ENCODE measurements at places on chromosomes 6 and 20.

- DNase-seq, result no peak
- peak overlapping the region; percentile 47 for H3K4me3 ChIP-seq
- H3K27me3 ChIP-seq, result no peaks in the 10 kb centered on the region
- peaks cover 73% of the 10 kb centered on the region for H3K4me1 ChIP-seq
Measured at GRCh38 chr6:2855061-2855519, 13.4 kb upstream of the SERPINB1 start.

DNA sequence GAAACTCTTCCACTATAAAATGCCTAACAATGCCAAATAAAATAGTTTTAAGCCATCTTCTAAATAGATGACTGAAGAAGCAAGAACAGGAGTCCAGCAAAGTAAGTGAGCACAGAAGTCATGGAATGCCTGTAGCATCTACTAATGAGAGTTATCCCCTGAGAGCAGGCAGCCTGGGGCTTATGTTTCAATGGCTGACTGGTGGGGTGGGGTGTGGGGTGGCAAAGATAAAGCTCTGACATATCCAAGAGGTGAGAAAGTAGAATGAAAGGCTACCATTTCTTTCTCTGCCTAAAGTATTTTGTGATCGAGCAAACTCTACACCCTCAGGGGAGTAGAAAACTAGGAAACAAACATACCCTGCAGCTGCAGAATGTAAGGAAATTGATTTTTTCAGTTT, 348.8 kb downstream of the TFAP2B start:
- no peak for DNase-seq
- no peaks in the 10 kb centered on the region for H3K27me3 ChIP-seq
- H3K4me1 ChIP-seq, result no peaks in the 10 kb centered on the region

- no peak overlapping the region for H3K4me3 ChIP-seq
- no peaks in the 10 kb centered on the region for H3K27me3 ChIP-seq
- no peaks in the 10 kb centered on the region for H3K36me3 ChIP-seq
- DNase-seq, result no peak
- no peaks in the 10 kb centered on the region for H3K4me1 ChIP-seq
Measured at GRCh38 chr6:141000917-141001316, 1131.8 kb upstream of the GJE1 start.

DNA sequence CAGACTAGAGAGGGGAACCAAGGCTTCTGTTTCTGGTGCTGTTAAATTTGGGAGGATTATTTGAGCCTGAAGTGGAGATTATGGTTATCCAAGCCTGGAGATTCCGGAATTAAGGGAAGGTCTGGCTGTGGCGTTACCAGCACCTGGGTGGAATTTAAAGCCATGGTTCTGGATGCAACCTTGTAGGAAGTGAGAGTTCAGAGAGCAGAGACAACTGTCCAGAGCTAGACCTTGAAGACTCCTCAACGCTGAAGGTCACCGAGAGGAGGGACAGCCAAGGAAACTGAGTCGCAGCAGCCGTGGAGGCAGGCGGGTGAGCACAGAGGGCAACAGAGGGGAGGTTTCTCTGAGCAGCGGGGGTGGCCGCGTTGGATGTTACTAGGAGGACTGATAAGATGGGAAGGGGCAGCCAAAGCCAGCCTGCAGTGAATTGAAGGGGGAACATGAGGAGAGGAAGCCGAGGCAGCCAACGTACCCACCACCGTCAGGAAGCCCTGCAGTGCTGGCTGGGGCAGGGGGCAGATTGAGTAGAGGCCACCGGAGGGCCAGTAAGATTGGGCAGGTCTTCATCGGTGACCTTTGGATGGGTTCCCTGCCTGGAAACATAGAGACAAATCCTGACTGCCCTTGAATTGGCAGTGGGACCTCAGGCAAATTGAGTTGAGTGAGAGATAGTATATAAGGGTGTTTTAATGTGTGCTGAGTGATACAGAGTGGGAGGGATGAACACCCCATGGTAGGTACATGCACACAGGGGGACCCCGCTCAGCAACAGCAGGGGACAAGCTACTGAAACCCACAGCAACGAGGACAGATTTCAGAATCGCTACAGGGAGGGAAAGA, 90.3 kb downstream of the SNX5 start:
- no peak overlapping the region for H3K4me3 ChIP-seq
- no peak overlapping the region for H3K27ac ChIP-seq
- no peaks in the 10 kb centered on the region for H3K27me3 ChIP-seq
- no peak for DNase-seq
- no peaks in the 10 kb centered on the region for H3K36me3 ChIP-seq
- peaks cover 6% of the 10 kb centered on the region for H3K4me1 ChIP-seq

- no peak overlapping the region for H3K4me3 ChIP-seq
- DNase-seq, result no peak
- H3K4me1 ChIP-seq, result no peaks in the 10 kb centered on the region
- H3K27ac ChIP-seq, result no peak overlapping the region
Measured at GRCh38 chr6:41656002-41656691, 17.9 kb downstream of the MDFI start.

DNA sequence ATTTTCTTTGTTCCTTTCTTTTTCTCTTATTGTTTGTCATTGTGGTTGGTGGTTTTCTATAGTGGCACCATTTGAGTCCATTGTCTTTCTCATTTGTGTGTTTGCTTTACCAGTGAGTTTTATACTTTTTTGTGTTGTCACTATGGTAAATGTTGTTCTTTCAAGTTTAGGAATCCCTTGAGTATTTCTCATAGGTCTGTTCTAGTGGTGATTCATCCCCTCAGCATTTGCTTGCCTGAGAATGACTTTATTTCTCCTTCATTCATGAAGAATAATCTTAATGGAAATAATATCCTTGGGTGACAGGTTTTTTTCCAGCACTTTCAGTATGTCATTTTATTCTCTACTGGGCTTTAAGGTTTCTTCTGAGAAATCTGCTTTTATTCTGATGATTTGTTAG, 209.2 kb upstream of the ASCC3 start:
- H3K27ac ChIP-seq, result no peak overlapping the region
- H3K27me3 ChIP-seq, result no peaks in the 10 kb centered on the region
- H3K4me1 ChIP-seq, result no peaks in the 10 kb centered on the region
- no peaks in the 10 kb centered on the region for H3K36me3 ChIP-seq
- H3K4me3 ChIP-seq, result no peak overlapping the region

DNA sequence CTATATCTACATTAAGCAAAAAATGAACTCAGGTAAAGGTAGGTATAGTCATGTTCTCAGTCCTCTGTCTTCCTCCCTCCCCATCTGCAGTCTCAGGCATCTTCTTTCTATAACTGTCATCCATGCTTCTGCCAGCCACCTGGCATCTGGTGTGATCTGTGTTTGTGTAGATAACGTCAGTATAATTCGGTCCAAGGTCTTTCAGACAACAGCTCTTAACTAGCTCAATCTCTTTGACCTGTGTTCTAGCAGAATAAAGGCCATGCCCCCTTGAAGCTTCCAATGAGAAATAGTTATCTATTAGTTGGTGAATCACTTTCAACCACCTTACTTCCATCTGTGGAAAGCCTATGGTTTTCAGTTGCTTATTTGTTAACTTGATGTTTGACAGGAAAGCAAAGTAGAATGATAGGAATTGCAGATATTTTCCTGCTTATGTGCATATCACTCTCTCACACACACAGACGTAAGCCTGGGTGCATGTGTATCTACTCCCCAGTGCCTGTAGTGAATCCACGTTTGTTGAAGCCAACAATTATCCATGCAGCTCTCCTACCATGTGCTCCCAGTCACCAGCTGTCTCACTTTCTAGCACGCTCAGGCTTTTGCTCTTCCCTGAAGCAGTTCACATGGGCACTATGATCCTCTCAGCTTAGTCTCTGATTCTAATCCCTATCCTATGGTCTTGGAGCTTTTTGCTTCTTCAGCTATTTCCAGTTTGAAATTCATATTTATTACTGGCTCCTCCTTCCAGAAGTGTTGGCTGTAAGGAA, 433.7 kb upstream of the MANEA start:
- no peak for DNase-seq
- no peaks in the 10 kb centered on the region for H3K36me3 ChIP-seq
- H3K27ac ChIP-seq, result no peak overlapping the region

DNA sequence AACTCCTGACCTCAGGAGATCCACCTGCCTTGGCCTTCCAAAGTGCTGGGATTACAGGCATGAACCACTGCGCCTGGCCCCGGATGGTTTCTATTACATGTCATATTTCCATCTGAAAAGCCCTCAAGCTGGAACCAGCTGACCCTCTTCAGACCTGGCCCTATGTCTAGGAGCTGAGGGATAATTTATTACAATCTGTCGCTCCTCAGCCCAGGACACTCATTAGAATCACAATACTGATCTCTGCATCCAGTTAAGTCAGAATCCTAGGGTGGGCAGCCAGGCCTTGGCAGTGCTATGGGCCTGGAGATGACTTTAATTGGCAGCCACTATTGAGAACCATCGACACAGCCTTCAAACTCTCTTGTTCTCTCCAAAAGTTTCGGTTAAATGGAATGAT, 162.6 kb upstream of the SNX9 start:
- no peaks in the 10 kb centered on the region for H3K36me3 ChIP-seq
- no peak for DNase-seq
- no peaks in the 10 kb centered on the region for H3K27me3 ChIP-seq
- H3K4me3 ChIP-seq, result no peak overlapping the region
- no peaks in the 10 kb centered on the region for H3K4me1 ChIP-seq
- no peak overlapping the region for H3K27ac ChIP-seq

GRCh38 chr6:26222571-26222970, 135.3 kb downstream of the HFE start:
- no peak for DNase-seq
- no peak overlapping the region for H3K4me3 ChIP-seq
- no peaks in the 10 kb centered on the region for H3K27me3 ChIP-seq
- H3K27ac ChIP-seq, result no peak overlapping the region

DNA sequence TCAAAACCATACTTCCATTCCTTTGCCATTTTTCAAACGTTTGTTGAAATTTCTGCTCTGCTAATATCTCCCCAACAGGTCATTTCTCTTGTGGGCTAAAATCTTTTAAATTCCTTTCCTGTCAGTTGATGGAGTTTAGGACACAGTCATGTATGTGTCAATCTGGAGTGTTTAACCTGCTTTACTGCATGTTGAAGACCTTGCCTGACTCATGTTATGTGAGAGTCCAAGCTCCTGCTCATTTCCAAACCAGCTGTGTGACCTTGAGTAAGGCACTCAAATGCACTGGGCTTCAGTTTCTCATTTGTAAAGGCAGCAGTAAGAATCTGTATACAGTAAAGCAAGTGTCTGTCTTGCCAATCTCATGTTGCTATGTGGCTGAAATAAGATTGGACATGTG, 171.9 kb upstream of the SPACA1 start:
- H3K4me3 ChIP-seq, result no peak overlapping the region
- no peaks in the 10 kb centered on the region for H3K36me3 ChIP-seq
- H3K27ac ChIP-seq, result no peak overlapping the region
- H3K27me3 ChIP-seq, result peaks cover 4% of the 10 kb centered on the region

DNA sequence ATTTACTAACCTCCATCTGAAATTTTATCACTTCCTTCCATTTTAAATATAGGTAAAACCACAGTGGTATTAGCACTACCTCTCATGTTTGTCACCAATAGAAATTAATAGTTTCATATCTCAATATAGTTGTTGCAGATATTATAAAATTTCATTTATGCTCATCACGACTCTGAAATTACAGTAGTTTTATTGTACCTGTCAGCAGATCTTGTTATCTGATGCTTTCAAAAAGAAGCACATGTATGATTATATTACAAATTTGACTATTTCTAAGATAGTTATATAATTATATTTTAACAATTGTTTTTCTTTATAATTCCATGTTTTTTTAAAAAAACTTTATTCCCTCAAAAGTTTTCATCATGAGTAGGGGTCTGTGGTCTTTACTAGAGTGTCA, 4.8 kb downstream of the TAAR5 start:
- no peaks in the 10 kb centered on the region for H3K27me3 ChIP-seq
- DNase-seq, result no peak
- no peaks in the 10 kb centered on the region for H3K36me3 ChIP-seq
- no peaks in the 10 kb centered on the region for H3K4me1 ChIP-seq
- H3K27ac ChIP-seq, result no peak overlapping the region
- H3K4me3 ChIP-seq, result no peak overlapping the region

DNA sequence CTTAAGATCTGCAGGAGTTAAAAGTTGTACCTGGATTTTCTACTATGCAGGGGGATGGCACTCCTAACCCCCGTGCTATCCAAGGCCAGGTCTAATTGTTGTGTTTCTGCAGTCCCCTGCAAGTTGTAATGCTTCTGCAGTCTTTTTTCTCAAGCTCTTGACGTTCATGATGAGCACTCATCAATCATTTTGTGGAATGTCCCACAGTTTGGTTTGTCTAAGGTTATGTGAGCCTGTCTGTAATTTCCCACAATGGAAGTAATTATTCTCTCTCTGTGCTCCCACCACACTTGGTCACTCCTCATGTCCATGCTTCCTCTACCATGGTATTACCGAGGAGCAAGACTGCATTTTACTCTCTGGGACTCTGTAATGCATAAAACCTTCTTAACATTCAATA, 107.6 kb upstream of the SSTR4 start:
- no peaks in the 10 kb centered on the region for H3K4me1 ChIP-seq
- no peaks in the 10 kb centered on the region for H3K27me3 ChIP-seq
- DNase-seq, result no peak

DNA sequence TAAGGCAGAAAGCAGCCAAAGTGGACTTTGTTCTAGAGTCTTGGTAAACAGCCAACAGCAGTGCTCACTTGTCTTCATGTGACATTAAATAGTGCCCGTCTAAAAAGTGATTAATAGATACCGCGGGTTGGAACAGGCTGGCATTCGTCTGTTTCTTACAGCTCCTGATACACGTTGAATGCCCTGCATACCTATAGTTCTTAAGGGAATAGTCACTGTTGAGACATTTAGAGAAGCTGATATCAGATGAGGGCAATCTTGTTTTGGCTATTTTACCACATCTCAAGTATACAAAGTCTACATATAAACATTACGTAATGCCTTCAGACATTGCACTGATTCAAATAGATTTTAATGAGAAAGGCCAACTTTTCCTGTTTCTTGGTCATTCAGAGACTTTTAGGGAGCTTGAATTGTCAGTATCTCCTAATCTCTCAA, 374.9 kb upstream of the FLRT3 start:
- no peaks in the 10 kb centered on the region for H3K4me1 ChIP-seq
- H3K36me3 ChIP-seq, result no peaks in the 10 kb centered on the region
- H3K4me3 ChIP-seq, result no peak overlapping the region
- no peak for DNase-seq
- no peak overlapping the region for H3K27ac ChIP-seq
- H3K27me3 ChIP-seq, result no peaks in the 10 kb centered on the region

- no peaks in the 10 kb centered on the region for H3K36me3 ChIP-seq
- H3K4me3 ChIP-seq, result peak overlapping the region; percentile 19
- H3K27me3 ChIP-seq, result peaks cover 4% of the 10 kb centered on the region
Measured at GRCh38 chr20:25090492-25091429, 8.8 kb upstream of the VSX1 start.

GRCh38 chr6:11514672-11515071, 22.9 kb upstream of the TMEM170B start:
- no peak for DNase-seq
- peaks cover 6% of the 10 kb centered on the region for H3K27me3 ChIP-seq
- H3K4me1 ChIP-seq, result no peaks in the 10 kb centered on the region
